ENCODE measurements at places on chromosomes 4 and X. TPM values are rescaled to one million over a fixed set of nuclear protein-coding genes. Genes with fewer than 3 reads are reported as not detected.

Gene GPC3
- not detected for total RNA-seq

Gene SLC10A6
- total RNA-seq, result under 0.01 TPM

Gene TLR8
- not detected for total RNA-seq

Gene ADAM29
- not detected for total RNA-seq

Gene PCDH7
- total RNA-seq, result 22.9 TPM
